Esophagus muscularis mucosa (tissue), 4 donors: ENCODE measurements at places on chromosomes 3 and 15. TPM values are rescaled to one million over a fixed set of nuclear protein-coding genes. Genes with fewer than 3 reads are reported as not detected.

GRCh38 chr3:102979682-102980354 is 545.0 kb downstream of the ZPLD1 start:
- DNase-seq, result no peak

LYZL4 gene
- total RNA-seq, result not detected

PDZRN3 gene
- total RNA-seq, result 149 TPM

- no peak for DNase-seq
Measured at GRCh38 chr3:67017211-67017610, 19.1 kb downstream of the KBTBD8 start.

SERPINI2 gene
- total RNA-seq, result 1.2 TPM

TGM5 gene
- total RNA-seq, result under 0.01 TPM

C3orf33 gene
- total RNA-seq, result 2.9 TPM

GRCh38 chr3:98521897-98522543 is 682 bp downstream of the CLDND1 start:
- DNase-seq, result no peak

DNA sequence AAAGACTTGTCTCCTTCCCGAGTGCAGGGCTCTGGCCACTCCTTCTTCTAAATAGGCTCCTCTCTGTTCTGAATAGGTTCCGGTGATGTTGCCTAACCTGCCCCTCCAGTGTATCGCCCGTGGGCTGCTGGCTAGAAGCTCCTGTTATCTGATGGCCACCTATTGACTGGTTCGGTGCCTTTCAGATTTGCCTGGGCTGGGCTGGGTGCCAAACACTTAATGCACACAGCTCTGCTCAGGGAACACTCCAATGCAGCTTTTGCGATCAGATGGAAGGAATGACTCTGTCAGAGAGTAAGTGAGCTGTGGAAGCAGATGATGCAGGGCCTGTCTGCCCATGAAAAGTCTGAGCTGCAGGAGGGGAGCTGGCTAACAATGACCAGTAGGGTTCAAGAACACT is 112.9 kb downstream of the CORO2B start:
- DNase-seq, result no peak

ITIH3 gene
- total RNA-seq, result 3.2 TPM

CGGBP1 gene
- 52.0 TPM for total RNA-seq

DNA sequence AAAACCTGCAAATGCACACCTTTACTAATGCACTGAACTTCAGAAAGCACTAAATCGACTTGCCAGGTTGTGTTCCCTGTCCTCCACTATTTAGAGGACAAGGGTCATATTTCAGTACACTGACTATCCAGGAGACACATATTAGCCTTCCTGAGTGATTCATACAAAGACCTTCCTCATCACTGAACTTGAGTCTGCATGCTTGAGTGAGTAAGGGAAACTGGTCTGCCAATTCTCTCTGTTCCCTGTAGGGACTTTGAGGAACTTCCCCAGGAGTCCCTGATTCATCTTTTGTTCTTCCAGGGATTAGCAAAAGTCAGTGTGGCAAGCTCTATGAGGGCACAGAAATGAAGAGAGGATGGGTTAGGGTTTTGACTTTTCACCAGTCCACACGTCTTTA is 565.9 kb downstream of the PDCD6IP start:
- DNase-seq, result no peak
